ENCODE measurements at places on chromosomes 1 and 21.

DNA sequence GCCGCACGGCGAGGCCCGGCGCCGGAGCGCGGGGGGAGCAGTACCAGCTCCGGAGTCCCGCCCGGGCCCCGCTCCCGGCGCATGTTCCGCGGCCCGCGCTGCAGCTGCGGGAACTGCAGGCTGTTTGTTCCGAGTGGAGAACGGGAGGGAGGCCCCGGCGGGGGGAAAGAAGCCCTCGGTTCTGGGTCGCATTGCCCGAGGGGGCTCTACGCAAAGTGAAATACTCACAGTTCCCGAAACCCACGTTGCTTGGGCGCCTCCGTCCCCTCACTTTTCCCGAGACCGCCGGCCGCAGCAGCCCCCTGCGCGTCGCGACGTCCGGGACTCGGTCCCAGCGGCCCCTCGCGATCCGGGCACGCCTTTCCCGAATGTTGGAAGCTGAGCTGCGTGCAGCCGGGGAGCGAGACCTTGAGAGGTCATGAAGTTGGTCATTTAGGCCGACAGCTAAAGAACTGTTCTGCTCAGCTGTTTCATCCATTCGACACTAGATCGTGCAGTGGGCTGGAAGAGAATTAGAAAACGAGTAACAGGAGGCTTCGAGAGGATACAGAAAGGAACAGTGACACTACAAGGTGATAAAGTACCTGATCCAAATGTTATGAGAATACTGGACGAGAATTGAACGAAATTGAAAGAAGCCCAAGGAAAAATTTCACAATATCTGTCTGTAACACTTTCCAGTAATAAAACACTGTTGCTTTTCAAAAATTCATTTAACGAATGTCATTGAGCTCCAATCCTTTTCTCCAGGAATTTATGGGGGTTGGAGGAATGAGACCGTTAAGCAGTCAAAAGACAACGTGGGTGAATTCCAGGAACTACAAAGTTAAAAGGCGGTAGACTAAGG, 657 bp upstream of the LIN9 start:
- DNase-seq: no peak

DNA sequence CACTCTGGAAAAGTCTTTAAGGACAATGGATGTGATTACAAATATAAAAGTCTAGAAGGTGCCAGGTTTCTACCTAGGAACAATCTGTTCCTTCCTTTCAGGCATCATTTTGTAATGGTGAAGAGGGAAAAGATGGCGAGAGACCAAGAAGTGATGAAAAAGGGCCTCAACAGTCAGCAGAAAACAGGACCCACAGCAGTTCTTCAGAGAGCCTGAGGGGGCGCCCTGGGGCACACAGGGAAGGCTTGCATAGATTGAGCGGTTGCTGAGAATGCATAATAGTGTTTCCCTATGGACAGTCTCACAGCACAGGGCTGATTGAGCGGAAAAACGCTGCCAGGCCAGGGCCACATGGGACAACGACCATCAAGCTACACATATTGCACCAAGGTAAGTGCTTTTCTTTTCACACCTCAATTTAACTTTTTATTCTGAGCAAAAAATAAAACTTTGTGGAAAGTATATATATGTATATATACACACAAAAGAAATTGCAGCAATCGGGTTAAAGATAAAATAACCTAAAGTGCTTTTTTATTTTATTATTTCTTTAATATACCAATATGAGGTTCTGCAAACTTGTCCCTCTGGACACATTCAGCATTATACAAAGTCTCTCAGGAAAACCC, 3.1 kb upstream of the YRDC start:
- DNase-seq: peak; percentile 74

DNA sequence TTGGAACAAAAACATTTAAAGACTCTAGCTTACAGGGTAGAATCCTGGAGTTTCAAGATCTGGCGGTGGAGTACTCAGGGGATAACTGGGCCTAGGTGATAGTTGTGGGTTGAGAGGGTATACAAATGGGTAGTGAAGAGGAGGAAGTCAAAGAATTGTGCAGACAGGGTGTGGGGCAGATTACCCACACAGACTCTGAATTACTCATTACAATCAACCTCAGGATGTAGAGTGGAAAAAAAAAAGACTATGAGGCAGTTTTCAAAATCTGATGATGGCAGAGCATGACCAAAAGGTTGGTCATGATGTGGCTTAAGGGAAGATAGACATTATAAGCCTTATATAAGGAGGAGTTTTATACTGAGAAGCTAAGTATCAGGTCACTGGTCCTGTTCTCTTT, 44.1 kb upstream of the GLIS1 start:
- DNase-seq: no peak

DNA sequence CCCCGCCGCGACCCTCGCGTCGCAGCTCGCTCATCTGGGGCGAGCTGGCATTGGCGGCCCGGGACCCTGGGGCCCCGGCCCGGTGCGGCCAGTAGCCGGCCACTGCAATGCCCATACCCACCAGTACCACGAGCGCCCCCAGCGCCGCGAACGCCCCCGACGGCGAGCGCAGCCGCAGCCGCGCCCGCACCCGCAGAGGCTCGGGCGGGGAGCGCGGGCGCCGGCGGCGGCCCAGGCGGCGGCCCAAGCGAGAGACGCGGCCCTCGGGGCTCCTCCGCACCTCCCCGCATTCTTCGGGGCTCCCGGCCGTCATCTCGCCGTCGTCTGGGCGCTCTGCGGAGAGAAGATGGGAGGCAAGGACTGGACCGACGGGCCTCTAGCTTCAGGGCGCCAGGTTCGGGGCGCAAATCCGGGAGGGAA, 2.2 kb downstream of the TMEM200B start:
- DNase-seq: no peak

- no peak for DNase-seq
Observed at GRCh38 chr1:234758851-234759250, 148.9 kb upstream of the IRF2BP2 start.

DNA sequence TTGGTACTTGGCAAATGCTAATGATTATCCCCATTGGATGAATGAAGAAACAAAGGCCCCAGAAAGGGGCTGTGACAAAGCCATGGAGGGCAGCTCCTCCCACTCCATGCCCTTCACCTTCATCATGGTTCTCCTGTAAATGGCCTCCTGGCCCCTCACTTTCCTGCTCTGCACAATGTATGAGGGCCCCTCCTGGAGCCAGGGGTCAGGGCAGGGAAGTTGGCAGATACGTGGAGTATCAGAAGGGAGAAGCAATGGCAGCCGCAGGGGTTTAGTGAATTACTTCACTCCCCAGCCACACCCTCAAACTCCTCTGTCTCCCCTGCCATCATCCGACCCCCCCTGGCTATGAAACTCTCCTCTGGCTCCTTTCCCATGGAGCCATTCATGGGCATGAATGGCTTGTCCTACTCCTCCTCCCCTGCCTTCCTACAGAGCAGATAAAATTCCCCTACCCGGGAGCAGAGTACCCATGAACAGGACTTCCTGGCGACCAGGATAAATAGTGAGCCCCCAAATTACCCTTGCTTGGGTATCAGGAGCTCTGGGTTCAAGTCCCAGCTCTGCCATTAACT, 86.3 kb downstream of the CAMK2N1 start:
- no peak for DNase-seq

- DNase-seq: no peak
Observed at GRCh38 chr1:43970502-43970901, 692 bp downstream of the DPH2 start.

- no peak for DNase-seq
Observed at GRCh38 chr1:226637147-226637935, 88.8 kb downstream of the STUM start.
